ENCODE measurements at places on chromosomes 5 and 9.

DNA sequence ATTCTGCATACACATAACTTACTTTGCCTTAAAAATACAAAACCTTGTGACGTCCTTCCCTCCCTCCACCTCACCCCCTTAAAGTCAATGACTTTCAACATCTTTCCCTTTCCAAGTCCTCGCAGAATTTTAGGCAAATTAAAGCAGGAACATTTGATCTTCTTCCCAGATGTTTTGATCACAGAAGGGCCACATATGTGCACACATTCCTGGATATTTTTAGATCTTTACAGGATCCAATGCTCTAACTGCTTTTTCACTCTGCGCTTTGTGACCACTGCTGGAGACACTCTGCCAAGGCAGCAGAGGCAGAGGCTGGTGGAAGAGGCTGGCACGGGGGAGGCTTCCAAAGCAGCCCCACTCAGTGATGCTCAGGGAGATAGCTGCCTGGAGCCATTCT, 130.7 kb downstream of the SEC61B start:
- DNase-seq, result no peak

DNA sequence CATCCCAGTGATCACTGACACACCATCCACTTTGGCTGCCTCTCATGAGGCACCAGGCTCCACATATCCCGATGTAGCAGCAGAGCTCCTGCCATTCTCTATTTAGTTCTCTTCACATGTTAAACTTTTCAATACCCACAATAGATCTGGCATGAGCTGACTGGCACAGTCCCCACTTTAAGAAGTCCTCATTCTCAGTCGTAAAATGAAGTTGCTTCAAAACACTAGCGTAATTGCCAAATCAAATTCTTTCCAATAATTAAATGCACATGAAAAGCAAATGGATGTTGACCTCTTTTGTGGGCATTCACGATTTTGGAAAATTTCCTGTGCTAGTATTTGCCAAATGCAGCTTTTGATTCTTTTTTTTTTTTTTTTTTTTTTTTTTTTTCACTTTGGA, 32.4 kb downstream of the HAPLN1 start:
- DNase-seq, result no peak

DNA sequence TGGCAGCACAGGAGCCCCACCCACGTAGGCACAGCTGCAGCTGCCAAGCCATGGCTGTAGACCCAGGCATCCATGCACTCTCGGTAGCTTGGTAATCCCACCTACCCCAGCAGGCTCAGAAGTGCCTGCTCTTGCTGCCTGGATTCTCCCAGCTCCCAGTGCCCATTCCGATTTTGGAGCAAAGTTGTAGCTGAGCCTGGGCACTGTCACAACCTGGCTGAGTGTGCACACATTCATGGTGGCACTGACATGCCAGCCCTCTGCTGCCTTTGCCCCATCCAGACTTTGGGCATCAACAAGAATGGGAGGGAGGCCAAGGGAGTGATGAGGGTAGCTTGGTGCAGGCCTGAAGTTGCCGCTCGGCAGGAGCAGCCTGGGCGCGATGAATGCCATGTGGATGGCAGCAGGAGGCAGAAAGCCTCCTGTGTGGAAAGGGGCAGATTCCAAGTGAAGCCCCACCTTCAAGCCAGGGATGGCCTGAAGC, 936.6 kb upstream of the PTPRD start:
- no peak for DNase-seq

DNA sequence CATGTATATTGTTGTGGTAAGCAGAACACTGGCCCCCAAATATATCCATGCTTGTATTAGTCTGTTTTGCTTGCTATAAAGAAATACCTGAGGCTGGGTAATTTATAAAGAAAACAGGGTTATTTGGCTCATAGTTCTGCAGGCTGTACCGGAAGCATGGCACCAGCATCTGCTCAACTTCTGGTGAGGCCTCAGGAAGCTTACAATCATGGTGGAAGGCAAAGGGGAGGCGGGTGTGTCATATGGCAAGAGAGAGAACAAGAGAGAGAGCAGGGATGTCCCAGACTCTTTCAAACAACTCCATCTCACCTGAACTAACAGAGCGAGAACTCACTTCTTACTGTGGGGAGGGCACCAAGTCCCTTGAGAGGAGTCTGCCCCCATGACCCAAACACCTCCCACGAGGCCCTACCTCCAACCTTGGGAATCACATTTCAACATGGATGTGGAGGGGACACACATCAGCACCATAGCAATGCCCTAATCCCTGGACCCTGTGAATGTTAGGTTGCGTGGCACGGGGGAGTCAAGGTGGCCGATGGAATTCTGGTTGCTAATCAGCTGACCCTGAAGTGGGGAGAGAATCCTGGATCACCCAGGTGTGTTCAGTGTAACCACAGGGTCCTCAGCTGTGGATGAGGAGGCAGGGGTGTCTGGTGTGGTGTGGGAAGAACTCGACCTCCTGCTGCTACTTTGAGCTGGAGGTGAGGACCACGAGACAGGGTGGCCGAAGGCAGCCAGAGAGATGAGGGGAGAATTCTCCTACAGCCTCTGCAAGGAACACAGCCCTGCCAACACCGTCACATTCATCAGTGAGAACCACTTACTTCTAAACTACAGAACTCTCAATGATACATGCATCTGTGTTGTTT, 172.8 kb downstream of the AUH start:
- DNase-seq, result no peak

- DNase-seq, result no peak
These were observed 355.8 kb upstream of the GRAMD2B start for GRCh38 chr5:126067404-126067803.

- DNase-seq, result no peak
These were observed 421.0 kb downstream of the KDM4C start for GRCh38 chr9:7178729-7179128.

DNA sequence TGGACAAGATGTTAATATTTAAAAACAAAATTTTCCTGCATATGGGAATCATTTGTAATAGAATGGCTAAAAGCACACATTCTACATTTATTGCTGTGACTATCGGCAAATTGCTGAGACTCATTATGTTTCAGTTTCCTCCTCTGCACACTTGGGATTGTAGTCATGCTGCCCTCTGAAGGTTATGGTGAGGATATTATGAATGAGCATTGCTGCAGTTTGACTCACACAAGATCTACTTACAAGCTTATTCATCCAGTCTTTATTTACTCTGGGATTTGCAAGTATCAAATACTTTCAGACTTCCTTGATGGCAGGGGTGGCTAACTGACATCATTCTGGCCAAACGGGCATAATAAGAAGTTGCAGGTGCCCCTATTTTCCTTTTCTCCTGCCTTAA, 9.5 kb upstream of the NFIL3 start:
- DNase-seq, result no peak

DNA sequence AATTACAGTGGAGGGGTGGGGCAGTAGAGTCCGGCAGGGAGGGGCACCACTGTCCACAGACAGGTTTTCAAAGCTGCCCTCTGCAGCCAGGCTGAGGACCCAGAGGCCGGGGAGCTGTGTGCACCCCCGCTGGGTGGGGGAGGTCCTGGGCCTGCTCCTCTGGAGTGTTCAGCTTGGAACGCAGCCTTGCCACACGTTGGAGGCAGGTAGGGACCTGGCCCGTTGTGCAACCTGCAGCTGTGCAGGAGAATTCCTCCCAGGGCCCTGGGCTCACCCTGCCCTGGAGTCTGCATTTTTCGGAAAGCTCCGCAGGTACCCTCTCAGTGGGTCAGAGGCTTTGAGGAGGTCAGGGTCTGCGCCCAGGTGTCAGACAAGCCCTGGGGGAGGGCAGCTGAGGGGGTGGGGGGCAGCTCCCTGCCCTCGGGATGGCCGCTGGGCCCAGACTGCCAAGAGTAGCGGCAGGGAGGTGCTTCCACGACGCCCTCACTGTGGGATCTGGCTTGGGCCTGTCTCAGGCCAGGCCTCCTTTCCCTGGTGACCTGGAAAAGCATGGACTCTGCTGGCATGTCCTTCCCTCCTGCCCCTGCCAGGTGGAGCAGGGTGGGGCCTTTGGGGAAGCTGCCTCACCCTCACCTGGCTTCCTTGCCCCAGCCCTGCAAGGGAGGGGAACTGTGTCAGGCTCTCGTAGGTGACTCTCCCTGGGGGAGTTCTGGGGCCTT, 29.5 kb downstream of the RXRA start:
- DNase-seq, result no peak

- no peak for DNase-seq
These were observed 61.7 kb downstream of the RFX3 start for GRCh38 chr9:3464033-3464638.

DNA sequence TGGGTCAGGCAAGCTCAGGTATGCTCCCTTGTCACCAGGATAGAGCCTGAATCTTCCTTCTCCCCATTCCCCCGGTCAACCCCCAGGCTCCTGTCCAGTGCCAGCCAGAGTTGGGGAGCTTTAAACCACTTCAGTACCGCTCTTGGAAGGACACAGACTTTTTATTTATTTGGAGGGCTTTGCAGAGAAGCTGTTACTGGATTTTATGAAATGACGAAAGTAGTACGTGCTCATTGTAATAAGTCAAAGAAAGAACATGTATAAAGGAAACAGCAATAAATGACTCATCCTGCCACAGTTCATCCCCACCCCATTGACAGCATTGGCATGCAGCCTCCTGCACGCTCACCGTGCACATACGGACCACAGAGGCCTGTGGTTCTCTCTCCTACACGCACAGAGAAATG, 230.3 kb downstream of the AUH start:
- DNase-seq, result no peak

GRCh38 chr5:150158170-150158949, 2.7 kb upstream of the PDGFRB start:
- DNase-seq, result no peak

GRCh38 chr5:113217619-113218184, 217.1 kb downstream of the TSSK1B start:
- DNase-seq, result no peak

DNA sequence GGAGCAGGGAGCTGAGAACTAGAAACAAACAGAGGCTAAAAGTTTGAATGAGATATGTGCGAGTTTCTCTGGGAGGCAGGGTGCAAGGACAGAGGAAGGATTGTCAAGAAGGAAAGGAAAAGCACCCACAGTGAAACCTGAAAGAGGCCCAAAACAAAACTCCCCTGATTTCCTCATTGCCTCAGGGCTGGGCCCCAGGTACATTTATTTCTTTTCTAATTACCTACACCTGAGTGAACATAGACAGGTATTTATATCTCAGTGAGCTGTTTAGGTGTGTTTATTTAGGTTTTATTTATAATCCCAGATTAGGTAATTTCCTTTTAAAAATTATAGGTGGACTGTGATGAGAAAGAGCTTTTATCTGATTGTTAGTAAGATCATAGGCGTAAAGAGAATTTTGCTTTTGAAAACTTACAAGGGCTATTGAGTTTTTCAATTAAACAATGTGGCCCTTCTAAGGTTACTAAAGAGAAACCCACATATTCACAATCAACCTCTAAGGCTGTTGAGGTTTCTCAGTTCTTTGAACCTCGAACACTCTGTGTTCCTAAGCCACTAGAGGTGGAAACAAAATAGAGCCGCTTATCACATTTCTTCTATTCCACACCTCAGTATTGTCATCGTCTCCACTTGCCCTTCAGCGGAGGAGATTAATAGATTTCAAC, 344.8 kb downstream of the ZNF608 start:
- DNase-seq, result no peak

DNA sequence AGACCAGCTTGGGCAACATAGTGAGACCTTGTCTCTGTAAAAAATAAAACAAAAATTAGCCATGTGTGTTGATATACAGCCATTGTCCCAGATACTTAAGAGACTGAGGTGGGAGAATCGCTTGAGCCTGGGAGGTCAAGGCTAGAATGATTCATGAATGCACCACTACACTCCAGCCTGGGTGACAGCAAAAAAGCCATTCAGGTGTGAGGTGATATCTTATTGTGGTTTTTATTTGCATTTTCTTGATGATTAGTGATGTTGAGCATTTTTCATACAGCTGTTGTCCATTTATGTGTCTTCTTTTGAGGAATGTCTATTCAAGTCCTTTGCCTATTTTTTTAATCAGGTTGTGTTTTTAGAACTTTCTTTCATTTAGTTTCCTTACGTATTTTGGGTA, 23.2 kb downstream of the MTAP start:
- DNase-seq, result no peak

DNA sequence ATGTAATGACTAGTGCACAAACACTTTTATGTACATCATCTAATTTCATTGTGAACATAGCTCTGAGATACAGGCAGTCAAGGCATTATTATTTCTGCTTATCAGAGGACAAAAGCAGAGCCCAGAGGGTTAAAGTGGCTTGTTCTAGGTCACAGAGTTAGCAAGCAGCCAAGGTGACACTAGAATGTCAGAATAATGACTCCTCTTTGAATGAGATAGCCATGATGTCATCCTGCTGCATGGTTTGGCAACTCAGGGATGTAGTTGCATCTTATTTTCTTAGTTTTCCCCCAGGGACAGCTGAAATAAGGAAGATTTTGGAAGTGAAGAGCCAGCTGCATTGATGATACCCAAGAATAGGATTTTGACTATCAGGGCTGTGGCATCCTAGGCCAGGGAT, 54.4 kb downstream of the KCNV2 start:
- no peak for DNase-seq

- no peak for DNase-seq
These were observed 54.3 kb upstream of the ANKRD33B start for GRCh38 chr5:10509575-10509974.

DNA sequence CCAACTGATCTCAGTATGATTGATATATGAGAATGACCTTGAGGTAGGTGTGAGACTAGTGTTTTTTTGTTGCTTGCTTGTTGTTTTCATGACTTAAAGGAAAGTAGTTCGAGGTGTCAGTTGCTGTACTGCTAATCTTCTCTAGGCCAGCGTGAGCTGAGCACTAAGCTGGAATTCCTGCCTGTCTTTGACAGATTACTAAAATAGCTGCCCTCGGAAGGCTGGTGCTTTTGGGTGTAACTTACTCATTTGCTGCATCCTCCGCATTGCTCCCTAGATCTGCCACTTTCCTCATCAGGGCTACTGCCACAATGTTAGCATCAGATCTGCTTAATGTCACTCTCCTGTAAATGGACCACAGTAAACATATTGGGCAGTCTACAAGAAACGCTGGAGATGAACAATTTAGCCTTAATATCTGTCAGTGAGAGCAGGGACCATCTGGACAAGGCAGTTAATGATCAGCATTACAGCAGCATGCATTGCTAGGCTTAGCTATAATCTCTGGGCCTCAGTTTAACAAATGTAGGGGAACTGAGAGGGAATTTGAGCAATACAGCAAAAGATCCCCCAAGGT, 106.6 kb upstream of the CDH6 start:
- no peak for DNase-seq

GRCh38 chr9:98263080-98263479, 7.6 kb upstream of the TBC1D2 start:
- DNase-seq, result no peak

DNA sequence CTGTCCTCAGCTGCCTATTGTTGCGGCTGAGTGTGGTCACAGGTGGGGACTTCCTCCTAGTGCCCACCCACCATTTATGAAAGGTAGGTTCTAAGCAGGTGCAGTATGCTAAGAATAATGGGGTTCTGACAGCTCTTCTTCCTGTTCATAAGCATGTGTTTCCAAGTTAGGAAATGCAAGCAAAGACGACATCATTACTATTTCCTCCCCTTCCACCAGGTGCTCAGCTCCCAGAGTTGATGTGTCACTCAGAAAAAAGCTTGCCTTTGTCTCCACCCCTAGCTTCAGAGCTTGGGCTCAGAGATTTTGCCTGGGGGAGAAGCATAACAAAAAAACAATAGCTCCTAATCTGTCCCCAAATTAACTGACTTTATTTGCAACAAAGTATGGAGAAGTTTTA, 1076.7 kb downstream of the NR2F1-AS1 start:
- no peak for DNase-seq
